ENCODE measurements at places on chromosomes 5 and 9.

- DNase-seq = no peak
Measured at GRCh38 chr5:172816925-172817562, 17.0 kb upstream of the ERGIC1 start.

DNA sequence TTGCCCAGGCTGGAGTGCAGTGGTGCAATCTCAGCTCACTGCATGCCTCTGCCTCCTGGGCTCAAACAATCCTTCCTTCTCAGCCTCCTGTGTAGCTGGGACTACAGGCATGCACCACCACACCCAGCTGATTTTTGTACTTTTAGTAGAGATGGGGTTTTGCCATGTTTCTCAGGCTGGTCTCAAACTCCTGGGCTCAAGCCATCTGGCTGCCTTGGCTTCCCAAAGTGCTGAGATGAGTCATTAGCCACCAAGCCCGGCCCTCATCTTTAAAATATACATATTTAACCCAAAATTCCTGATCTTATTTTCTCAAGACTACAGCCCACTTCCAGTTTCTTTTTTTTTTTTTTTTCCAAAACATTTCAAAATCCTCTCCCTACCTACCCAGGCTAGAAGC is 31.7 kb upstream of the MINAR2 start:
- DNase-seq = no peak

GRCh38 chr9:108844391-108844790 is 11.4 kb downstream of the ACTL7B start:
- no peak for DNase-seq

- no peak for DNase-seq
Measured at GRCh38 chr5:75387806-75388205, 50.8 kb downstream of the HMGCR start.

DNA sequence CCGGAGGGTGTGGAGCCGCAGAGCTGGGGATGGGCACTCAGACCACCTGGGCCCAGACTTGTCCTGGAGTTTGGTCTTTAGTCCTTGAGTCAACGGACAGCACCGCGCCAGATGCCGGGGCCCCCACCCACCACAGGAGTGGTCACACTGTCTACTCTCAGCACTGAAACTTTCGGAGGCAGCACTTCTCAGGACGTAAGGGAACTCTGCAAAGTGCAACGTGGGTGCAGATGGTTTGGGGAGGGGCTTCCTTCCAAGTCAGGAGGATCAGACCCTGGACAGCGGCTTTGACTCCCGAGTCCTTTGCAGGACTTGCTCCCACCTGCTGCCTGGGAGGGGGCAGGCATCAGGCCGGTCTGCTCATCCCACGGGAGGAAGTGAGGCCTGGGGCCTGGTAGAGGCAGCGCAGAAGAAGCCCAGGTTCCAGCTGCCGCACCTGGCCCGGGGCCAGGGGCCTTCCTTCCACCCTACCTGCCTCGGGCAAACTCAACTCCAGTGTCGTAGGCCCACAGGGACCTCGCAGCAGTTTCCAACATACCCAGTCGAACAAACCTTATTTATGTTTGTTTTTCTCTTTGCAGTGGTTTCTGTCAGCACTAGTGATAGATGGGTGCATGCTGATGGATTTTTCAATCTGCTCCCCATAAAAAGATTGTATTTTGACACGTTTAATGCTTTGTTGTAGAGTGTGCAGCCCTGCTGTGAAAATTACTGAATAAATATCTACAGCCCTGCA is 149.8 kb upstream of the PPP1R26 start:
- no peak for DNase-seq

GRCh38 chr5:886716-887325 is 5.8 kb downstream of the BRD9 start:
- no peak for DNase-seq

- DNase-seq = no peak
Measured at GRCh38 chr9:77010527-77010926, 8.9 kb upstream of the FOXB2 start.

GRCh38 chr9:89721971-89722530 is 117.2 kb downstream of the GADD45G start:
- no peak for DNase-seq

- no peak for DNase-seq
Measured at GRCh38 chr5:140857177-140857986, 1.7 kb downstream of the PCDHA10 start.

DNA sequence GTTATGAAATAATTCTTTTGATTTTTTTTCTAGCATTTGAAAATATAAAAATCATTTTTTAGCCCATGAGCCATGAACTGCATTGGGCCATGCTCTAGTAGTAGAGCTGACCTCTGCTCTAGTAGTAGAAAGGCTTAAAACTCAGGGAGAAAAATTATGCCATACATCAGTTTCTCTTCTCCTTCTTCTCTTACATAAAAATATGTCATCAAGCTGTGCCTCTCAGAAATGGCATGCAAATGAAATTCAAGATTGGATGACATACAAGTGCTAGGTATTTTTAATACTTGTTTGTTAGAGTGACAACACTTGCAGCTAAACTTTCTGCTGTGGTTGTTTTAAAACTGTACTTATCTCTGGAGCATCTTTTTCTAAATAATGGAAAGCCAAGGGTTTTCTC is 42.1 kb upstream of the TMOD1 start:
- no peak for DNase-seq

- DNase-seq = no peak
Measured at GRCh38 chr5:43335681-43336080, 22.5 kb upstream of the HMGCS1 start.

DNA sequence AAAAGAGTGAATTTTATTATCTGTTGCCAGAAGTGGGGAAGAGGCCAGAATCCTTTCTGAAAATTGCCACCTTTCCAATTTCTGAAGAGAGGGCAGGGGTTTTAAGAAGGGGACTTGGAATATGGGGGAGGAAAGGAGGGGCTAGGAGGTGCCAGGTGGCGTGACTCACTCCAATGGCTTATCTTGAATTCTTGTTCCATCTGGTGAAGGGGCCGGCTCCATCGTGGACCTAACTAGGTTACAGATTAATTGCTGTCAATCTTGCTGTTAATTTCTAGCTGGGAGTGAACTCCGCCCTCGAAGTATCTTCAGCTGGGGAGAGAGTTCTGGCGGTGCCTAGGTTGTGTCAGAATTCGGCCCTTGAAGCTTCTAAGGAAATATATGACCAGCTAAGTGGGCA is 138.7 kb downstream of the YTHDC2 start:
- no peak for DNase-seq

DNA sequence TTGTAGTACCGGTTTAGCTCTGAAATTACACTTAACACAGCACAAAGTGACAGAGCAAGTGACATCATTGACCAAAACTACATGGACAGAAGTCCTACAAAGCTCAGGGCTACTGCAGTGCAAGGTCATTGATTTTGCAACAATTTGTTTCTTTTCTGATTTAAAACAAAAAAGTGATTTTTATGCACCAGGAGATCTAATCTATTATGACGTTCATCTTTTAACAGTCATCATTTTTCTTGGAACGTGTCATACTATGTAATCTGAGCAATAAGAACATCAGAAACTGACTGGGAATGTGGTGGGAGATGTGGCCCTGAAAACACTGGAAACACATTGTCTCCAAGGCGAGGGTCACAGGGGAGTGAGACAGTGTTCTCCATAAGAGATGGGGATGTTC is 17.4 kb upstream of the ZFAND5 start:
- DNase-seq = no peak

DNA sequence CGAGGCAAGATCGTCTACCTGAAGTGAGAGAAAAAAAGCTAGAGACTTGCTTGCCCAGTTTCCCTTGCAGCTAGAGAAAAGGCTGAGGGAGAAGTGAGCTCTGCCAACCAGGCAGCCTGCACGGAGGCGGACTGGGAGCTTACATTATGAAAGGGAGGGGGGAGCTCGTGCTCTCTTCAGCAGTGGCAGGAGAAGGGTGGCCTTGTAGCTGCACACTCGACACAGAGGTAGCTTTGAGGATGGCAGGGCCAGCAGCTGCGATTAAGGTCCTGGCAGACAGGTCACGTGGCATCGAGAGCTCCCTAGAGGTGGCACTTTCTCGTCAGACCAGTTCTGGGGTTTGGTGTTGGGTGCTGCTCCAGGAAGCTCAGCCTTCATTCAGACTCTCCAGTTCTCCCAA is 26.7 kb downstream of the APBA1 start:
- no peak for DNase-seq

GRCh38 chr9:109483744-109484429 is 14.2 kb downstream of the PTPN3 start:
- no peak for DNase-seq

GRCh38 chr9:28206280-28206679 is 633.0 kb upstream of the C9orf72 start:
- DNase-seq = no peak

GRCh38 chr5:56829137-56829908 is 14.0 kb downstream of the MAP3K1 start:
- peak; percentile 79 for DNase-seq

DNA sequence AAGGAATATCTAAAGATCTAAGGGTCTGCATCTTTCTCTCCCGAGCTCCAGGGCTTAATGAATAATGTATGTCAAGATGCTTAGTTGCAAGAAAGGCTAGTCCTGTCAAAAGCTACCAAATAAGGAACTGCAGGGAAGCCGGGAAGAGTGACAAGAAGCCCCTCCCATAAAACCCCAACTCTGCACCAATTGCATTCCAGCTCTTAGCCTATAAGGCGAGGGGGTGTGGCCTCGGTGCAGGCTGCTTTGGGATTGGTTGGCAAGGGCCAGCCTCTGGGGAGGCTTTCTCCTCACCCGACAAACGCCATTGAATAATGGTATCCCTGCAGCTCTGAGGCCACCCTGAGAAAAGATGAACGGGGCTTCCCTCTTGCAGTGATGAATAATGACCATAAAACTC is 416.9 kb downstream of the RAB3C start:
- no peak for DNase-seq

- DNase-seq = no peak
Measured at GRCh38 chr5:35781181-35781790, 75.4 kb upstream of the IL7R start.

- DNase-seq = no peak
Measured at GRCh38 chr5:4614088-4614487, 526.0 kb upstream of the ADAMTS16 start.

DNA sequence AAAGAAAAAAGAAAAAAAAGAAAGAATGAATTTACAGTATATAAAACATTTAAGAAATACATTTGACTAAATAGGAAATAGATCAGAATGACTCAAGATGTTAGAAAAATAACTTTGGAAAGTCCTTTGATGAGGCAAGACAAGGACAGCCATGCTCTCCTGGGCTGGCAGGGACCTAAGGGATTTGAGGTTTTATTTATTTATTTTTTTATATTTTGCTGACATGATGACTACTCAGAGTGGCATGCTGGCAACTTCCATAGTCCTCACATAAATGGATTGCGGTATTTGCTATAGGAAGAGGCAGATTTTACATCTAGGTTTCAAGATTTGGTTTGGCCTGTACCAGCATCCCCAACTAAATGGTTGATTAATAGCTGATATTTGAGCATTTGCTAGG is 17.7 kb downstream of the SLC28A3 start:
- no peak for DNase-seq

DNA sequence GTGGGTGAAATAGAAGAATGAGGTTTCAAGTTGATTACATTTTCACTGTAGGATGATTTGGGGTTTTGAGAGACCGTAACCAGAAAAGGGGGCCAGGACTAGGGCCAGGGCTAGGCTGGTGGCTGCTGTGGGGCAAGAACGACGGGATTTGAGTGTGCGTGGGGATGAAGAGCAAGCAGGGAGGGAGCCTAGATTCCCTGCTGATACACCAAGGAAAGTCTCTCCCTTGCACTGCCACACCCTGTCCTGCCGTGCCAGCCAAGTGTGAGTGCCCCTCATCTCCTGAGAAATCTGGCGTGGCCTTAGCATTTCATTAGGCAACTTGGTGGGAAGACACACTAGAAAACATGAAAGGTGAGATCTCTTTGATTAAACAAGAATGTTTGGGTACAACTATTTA is 42.6 kb downstream of the RAI14 start:
- DNase-seq = no peak

GRCh38 chr9:76863832-76864231 is 42.1 kb downstream of the PRUNE2 start:
- no peak for DNase-seq

DNA sequence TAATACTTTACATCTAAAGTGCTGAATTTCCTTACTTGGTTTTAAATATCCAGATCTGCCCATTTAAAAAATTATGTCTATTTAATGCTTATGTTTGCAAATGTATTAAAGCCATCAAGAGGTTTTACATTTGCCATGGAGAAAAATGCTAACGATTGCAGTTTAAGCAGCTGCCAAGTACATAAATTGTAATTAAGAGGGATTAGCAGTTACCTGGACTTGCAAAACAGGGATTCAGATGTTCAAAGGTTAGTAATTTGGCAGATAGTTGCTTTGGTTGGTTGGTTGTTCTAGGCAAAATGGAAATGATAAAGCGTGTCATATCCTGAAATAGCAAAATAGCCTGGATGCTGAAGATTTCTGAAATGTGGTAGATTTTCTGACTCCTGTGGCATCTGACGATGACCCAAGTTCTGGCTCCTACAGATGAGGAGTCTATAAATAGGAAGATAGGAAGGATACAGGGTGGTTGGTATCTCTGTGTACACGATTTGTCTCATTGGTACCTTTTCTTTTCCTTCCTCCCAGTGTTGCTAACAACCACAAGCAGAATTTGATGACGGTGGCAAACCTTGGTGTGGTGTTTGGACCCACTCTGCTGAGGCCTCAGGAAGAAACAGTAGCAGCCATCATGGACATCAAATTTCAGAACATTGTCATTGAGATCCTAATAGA is 282.9 kb downstream of the NR3C1 start:
- DNase-seq = no peak

DNA sequence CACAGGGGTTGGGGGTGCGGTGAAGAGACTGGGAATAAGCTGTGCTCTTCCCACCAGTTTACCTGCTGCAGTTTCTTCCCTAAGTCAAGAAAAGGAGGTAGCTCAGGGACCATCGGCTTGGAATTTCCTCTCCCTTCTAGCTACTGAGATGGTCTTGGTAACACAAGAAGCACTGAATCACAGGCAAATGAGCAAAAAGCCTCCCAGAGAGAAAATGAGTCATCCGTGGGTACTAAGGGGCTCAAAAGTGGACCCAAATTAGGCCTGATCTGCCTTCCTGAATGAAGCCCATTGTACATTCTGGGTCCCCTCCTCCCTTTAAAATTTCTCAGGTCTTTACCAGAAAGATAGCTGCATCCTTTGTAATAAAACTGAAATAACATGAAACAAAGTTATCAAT is 49.9 kb downstream of the PTPN3 start:
- no peak for DNase-seq

- DNase-seq = no peak
Measured at GRCh38 chr9:27659571-27659970, 86.3 kb upstream of the C9orf72 start.

DNA sequence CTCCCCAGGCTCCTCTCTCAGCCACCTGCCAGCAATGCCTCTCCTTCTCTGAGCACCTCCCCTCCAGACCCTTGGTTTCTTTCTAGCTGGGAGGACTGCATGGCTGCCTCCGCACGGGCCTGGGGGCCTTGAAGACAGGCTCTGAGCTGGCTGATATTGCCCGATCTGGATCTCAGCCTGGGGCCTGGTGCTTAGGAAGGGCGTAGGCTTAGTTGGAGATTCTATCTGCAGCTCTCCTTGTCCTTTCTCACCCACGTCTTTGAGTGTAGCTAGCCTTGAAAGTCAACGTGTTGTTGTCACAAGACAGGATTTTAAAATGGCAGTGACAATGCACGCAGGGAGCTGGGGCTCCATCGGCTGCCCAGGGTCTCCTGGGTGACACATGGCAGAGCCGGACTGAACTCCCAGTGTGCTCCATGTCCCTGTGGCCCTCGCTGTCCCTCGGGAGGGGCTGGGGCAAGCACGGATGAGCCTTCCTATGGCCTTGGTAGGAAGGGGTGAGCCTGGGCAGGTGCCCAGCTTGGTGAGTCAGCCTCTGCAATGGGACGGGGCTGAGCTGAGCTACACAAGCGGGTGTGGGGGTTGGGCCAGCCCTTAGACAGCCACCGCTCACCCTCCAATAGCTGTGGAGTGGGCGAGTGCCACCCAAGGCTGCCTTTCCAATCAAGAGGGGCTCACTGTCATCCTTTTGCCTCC is 9.4 kb downstream of the ADAMTSL2 start:
- no peak for DNase-seq
